ENCODE measurements at places on chromosomes 6 and 20. TPM values are rescaled to one million over a fixed set of nuclear protein-coding genes. Genes with fewer than 3 reads are reported as not detected.

ULBP3 gene
- 2.9 TPM for total RNA-seq

SLC12A5 gene
- 1.3 TPM for total RNA-seq

PPIL6 gene
- 0.16 TPM for total RNA-seq

MAPK13 gene
- total RNA-seq, result 43.5 TPM

CCND3 gene
- total RNA-seq, result 441 TPM

SLC17A4 gene
- not detected for total RNA-seq

NKAIN4 gene
- total RNA-seq, result not detected

PLCB1 gene
- 1.5 TPM for total RNA-seq

PI16 gene
- 0.63 TPM for total RNA-seq

CDK19 gene
- total RNA-seq, result 21.6 TPM

PTK6 gene
- not detected for total RNA-seq

PTCRA gene
- not detected for total RNA-seq

SYNDIG1 gene
- not detected for total RNA-seq

FNDC1 gene
- not detected for total RNA-seq

FAM217A gene
- not detected for total RNA-seq

ARHGAP40 gene
- total RNA-seq, result not detected

TBC1D22B gene
- total RNA-seq, result 15.4 TPM

CDSN gene
- not detected for total RNA-seq

ZC2HC1B gene
- total RNA-seq, result not detected

ECHDC1 gene
- 47.1 TPM for total RNA-seq

SEMG1 gene
- total RNA-seq, result not detected

ELOVL2 gene
- total RNA-seq, result not detected

ZNF512B gene
- 12.1 TPM for total RNA-seq

FKBP5 gene
- total RNA-seq, result 78.7 TPM

PROKR2 gene
- not detected for total RNA-seq

SLC52A3 gene
- not detected for total RNA-seq

KIF6 gene
- total RNA-seq, result not detected

SLC22A16 gene
- not detected for total RNA-seq

OR2H1 gene
- total RNA-seq, result not detected

NRSN1 gene
- total RNA-seq, result not detected

NKAPL gene
- total RNA-seq, result not detected

MARCKS gene
- total RNA-seq, result 0.08 TPM

MEI4 gene
- not detected for total RNA-seq

CLPSL2 gene
- not detected for total RNA-seq

CAP2 gene
- total RNA-seq, result not detected

APCDD1L gene
- not detected for total RNA-seq

SLPI gene
- total RNA-seq, result not detected

KCNK15 gene
- total RNA-seq, result not detected

C6orf132 gene
- total RNA-seq, result not detected

CPNE1 gene
- total RNA-seq, result 272 TPM

C6orf15 gene
- not detected for total RNA-seq

TCP11 gene
- not detected for total RNA-seq

AFDN gene
- 24.2 TPM for total RNA-seq

NKX2-4 gene
- not detected for total RNA-seq

ATP6V1G2 gene
- total RNA-seq, result 2.5 TPM

SLC22A23 gene
- 0.23 TPM for total RNA-seq

CD40 gene
- total RNA-seq, result 1.0 TPM

GJA1 gene
- not detected for total RNA-seq

DEFB132 gene
- not detected for total RNA-seq

BTNL2 gene
- not detected for total RNA-seq

CDH26 gene
- 0.34 TPM for total RNA-seq

ZC3H12D gene
- 6.0 TPM for total RNA-seq

MCCD1 gene
- not detected for total RNA-seq
